ENCODE measurements at places on chromosomes 3 and 15.

DNA sequence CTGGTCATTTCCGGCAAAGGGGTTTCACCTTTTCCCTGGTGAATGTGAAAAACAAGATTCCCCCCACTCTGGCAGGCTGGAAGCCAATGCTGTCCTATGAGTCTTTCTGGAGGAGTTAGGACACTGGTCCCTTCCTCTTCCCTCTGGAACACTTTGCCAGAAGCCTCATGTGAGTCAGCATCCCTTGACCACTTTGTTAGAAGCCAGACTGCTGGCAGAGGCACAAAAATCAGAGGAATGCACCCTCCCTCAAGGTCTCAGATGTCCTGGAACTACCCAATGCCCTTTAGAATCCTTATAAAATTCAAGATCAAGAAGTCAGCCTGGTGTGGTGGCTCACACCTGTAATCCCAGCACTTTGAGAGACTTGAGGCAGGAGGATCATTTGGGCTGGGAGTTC lies 26.6 kb downstream of the ITGB5 start:
- no peak for DNase-seq

GRCh38 chr3:14374444-14374883 lies 27.9 kb upstream of the SLC6A6 start:
- DNase-seq, result no peak

GRCh38 chr15:68497206-68497910 lies 65.4 kb upstream of the ITGA11 start:
- DNase-seq, result no peak

DNA sequence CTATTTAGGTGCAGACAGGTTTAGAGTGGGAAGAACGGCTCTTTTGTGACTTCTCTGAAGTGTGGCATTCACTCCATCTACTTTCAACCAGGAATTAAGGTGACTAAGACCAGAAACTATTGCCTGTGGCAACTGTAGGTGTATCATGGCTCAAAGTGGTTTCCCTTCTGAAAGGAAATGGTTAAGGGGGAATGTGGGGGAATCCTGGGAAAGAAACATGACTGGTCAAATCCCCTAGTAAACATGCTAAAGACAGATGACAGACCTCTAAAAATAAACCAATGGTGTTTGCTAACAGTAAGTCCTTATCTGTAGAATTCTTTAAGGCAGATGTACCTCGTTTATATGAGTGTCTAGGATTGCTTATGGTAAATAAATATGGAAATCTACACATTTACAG lies 56.9 kb downstream of the MEGF11 start:
- DNase-seq, result no peak

DNA sequence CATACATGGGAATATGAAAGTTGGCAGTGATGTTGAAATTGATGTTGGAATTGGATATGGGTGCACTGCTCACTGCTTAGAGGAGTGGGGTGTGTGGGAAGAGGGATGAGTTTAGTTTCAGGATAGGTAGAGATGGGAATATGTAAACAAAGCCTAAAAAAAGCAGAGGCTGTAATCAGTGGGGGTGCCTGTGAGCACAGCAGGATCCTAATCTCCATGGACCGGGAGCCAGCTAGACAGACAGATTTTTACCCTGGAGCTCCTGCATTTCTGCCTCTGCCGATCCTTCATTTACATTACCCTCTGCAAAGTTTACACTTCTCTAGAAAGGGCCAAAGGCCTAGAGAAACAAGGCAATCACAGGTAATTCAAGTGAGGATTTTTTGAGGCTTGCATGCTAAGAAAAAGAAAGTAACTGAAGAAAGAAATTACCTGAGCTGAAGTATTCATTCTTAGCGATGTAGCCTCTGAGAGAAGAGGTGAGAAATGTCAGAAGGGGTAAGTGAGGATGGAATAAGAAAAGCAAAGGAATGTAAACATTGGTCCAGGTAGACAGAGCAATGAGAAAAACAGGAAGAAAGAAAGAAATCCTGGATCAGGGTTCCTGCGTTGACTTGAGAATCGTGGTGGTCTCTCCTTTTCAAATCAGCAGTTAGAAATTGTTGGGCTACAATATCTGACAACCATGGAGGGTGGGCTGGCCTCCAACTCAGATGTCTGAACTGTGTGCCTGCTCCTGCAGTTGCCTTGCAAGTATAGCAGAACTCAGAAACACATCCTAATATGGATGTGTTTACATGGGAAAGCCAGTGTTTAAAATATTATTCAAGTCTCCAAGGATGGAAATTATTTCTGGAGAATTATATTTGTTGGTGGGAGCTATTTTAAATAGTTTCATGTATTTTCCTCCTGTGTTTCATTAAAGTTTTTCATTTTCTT lies 79.8 kb downstream of the CRTC3 start:
- DNase-seq, result no peak

GRCh38 chr3:127676456-127676855 lies 3.7 kb downstream of the ABTB1 start:
- DNase-seq, result no peak

DNA sequence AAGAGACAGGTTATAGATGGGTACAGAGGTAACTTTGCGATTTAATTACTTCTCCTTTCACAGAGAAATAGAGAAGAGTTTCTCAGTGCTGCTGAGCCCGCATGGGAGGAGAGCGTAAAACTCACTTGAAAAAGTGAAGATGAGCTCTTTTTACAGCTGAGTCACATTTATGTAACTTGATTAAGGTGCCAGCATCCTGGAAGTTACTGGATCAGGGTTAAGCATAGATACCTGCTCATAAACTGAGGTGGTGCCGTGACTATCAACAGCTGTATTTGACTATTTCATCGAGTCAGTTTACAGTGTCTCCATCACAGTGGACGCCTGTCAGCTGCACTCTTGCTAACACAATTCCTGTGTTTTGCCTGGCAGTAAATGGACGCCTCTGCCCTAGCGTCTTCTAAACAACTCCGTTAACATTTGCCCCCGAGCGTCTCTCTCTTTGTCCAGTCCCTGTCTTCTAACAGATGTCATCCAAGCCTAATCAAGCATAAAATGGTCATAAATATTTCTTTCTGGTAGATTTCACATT lies 414.6 kb downstream of the FOXP1 start:
- no peak for DNase-seq

GRCh38 chr15:75307778-75308390 lies 25.2 kb downstream of the GOLGA6D start:
- no peak for DNase-seq

DNA sequence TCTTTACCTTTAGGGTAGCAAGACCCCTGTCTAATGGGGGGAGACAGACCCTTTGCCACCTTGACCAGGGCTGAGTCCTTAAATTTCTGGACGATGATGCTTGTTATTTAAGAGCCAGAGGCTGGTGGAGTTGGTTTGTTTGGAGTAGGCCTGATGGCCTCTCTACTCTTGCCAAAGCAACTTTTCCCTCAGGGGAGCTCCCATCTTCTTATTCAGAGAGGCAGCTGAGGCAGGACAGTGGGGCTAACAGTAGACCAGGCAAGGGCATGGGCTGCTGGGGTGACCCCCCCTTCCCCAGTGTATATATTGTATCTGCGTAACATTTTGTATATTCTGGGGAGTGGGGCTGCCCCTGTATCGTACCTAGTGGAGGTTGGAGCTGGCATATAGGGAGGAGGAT lies 10.3 kb downstream of the RPS17 start:
- no peak for DNase-seq

- DNase-seq, result no peak
Measured at GRCh38 chr15:81268881-81269601, 54.9 kb downstream of the STARD5 start.

DNA sequence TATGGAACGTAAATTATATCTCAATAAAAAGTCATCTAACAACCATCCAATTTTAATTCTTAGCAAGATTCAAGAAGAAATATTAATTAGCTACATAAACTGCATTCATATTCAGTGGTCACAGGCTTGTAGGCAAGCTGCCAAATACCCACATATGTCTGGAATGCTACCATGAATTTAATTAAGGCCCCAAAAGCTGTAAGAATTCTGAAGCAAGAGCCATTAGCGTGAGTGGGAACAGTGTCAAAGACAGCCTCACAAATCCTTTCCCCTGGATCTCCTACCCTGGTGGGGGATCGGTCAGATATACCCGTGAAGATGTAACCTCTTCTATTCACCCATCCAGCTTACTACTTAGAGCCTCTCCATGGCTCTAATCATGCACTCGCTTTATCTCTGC lies 40.0 kb downstream of the ATG7 start:
- DNase-seq, result no peak

DNA sequence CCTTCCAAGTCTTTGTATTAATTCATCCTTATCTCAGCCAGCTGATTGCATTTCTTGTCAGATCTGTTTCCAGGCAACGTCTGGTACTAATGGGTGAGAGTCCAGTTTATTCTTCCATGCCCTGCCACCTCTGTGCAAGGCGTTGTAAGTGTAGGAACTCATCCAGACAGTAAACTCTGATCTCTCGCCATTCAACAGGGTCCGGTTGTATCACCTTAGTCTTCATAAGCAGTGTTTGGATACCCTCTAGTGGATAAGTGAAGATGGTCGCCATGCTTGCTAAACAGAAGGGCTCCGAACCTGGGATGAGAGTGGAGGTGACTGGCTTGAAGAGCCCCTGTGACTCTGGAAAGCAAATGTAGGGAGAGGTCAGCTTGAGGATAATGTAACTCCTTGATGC lies 51.6 kb upstream of the CMTM7 start:
- DNase-seq, result no peak

DNA sequence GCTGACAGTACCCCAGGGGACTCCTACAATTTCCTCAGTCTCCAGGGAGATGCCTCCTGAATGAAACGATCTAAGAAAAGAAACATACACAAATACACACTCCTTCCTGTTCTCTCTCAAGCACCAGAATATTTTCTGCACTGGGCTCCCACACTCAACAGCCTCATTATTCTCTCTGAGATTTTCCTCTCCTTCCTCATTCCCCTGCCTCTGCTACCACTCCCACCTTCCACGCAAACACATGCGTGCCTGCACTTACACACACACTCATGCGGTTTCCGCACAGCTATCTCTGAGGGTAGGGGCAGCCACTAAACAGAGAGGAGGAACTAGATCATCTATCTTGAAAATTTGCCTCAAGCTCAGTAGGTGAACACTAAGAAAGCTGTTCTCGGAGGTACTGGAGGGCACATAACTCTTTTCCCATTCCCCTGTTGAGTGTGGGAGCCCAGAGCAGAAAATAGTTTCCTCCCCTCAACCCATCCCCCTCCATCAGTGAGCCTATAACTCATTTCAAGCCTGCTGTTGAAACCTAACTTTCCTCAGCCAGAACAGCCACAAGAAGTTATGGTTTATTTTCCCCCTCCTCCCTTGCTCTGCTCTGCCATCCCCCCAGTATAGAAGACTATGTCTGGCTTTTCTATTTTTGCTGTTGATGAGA lies 30.5 kb upstream of the TIPARP start:
- no peak for DNase-seq

DNA sequence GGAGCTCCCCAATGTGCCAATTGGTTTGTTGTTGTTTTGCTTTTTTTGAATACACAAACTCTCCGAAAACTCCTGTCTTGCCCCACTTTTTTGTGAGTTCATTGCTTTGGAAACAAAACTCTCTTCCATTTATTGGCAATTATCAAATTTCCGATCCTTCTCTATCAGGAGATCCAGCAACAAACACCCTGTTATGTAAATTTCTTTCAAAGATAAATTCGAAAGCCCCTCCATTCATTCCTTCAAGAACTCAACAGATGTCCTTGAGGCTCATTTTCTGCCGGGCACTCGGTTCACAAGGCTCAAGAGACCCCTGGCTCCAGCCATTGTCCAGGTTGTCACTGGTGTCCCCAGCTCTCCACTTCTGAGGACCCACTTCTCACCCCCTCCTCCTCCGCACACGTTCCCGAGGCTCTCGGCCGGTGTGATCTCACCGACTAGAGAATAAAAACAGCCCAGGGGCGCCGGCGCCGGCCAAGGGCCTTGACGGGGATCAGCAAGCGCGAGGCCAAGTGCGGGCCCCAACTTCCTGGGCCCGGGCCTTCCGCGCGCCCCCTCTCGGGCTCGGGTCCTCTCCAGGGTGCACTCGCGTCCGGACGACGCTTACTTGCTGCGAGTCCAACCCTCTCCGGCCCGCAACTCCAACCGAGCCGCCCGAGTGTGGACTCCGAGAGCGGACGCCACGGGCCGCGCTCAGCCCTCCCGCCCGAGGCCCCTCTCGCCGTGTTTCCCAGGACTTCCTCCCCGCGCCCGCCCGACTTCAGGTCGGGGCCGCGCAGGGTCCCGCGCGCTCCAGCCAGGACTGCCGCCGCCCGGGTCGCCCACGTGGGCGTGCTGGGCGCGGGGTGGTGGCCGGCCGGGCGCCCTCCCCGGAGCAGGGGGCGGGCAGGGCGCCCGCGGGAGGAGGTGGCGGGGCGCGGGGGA lies 533 bp upstream of the SMAD3 start:
- no peak for DNase-seq

- no peak for DNase-seq
Measured at GRCh38 chr3:23202203-23202920, 765 bp upstream of the UBE2E2 start.

- no peak for DNase-seq
Measured at GRCh38 chr3:180755556-180755955, 76.3 kb upstream of the CCDC39 start.

- DNase-seq, result no peak
Measured at GRCh38 chr3:193982258-193982659, 153.7 kb upstream of the HES1 start.

GRCh38 chr3:55546866-55547669 lies 60.0 kb upstream of the WNT5A start:
- no peak for DNase-seq

DNA sequence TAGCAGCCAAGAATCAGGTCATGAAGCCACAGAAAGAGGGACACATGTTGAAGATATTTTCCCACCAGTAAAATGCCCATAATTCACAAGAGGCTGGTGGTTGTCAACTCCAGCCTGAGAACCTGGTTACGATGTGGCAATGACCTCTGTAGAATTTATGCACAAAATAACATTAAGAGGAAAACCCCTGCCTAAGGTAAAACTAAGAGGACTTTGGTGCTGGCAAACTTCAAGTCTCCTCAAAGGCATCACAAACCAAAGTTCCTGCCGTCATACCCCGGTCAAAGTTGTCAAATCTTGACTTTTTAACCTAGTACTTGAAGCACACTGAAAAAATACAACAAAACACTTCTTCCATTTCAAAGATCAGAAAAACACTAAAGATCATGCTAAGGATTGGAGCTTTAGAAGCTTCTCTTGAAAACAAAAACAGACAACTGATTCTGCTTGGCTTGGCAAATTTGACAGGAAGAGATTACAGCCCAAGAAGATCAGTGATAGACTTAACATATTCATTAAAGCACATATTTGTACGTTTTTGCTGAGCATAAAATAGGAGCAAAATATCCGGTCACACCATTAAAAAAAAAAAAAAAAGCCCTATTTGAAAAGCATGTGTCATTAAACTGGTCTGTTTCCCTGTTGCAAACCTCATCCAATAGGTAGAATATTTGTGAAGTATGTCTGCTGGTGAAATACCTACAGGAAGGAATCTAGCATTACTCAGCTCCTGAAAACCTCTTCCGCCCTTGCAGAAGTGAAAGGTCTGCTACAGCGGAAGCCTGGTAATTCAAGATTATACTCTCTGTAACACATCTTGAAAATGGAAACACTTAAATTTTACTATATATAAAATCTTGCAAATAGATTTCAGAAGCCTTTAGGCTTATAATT lies 22.8 kb downstream of the EIF4E3 start:
- no peak for DNase-seq

DNA sequence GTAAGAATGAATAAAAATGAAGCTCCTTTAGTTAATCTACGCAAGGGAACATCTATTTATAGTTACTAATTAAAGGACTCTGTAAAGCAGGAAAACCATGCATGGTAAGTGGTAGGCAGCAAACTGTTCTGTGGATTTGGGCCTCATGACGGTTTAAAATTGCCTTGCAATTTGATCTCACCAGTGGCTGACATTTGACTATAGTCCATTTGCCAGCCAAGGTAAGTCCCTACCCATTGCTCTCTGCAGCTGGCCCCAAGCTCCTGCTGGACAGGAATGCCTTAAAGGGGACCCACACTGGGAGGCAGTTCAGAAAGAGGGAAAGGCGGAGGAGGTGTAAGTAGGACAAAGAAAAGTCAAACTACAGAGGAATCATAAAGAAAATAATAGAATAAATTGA lies 203.3 kb downstream of the PLCL2 start:
- DNase-seq, result no peak

Measured in cortex of kidney (tissue), 1 donor.